ENCODE measurements at places on chromosomes 7 and 10.

GRCh38 chr10:28095791-28096378, 97.0 kb upstream of the ODAD2 start:
- DNase-seq, result no peak

DNA sequence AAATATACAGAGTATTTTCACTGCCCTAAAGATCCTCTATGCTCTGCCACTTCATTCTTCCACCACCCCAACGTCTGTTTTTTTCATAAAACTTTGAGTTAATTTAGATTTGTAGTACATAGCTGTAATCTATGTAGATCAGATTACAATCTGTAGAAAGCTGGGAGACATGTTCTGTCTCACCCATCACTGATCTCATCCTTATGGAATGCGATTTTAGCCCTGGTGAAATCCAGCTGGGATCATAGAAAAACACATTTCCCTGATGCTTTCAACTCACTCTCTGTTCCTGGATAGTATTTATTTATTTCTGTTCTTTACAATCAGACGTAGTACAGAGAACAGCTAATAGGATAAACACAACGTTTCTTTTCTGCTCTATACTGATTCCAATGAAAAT, 521.0 kb downstream of the KIF20B start:
- DNase-seq, result peak; percentile 32

DNA sequence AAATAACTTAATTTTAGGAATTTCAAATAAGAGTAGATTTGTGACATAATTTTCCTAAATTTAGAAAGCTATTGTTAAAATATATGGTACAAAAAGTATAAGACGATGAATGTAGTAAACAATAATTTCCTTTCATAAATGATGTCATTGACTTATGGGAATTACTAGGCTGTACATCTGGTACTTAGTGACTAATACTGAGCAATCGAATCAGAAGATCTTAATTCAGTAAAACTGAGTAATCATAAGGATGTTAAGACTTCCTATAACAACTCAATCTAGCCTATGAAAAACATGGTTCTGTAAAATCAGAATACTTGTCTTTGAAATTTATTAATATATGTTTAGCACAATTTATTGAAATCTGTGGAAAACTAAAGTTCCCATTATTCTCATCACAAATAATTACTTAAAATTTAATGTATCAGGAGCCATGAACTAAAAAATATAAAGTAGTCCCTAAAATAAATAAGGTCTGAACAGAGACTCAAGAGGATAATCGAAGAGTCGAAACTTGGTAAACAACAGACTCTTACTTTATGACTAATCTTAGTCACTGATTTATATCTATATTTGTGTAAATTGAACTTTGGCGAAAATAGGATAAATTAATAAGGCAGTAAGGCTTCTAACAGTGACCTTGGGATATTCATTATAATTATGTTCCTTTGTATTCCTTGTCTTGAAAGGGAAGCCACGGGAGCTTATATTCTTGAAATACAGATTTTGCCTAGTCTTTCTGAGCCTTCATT, 142.1 kb downstream of the HGF start:
- DNase-seq, result peak; percentile 52

GRCh38 chr10:94645285-94645684, 38.2 kb upstream of the CYP2C18 start:
- no peak for DNase-seq

GRCh38 chr7:151509670-151510333, 9.9 kb downstream of the RHEB start:
- no peak for DNase-seq

DNA sequence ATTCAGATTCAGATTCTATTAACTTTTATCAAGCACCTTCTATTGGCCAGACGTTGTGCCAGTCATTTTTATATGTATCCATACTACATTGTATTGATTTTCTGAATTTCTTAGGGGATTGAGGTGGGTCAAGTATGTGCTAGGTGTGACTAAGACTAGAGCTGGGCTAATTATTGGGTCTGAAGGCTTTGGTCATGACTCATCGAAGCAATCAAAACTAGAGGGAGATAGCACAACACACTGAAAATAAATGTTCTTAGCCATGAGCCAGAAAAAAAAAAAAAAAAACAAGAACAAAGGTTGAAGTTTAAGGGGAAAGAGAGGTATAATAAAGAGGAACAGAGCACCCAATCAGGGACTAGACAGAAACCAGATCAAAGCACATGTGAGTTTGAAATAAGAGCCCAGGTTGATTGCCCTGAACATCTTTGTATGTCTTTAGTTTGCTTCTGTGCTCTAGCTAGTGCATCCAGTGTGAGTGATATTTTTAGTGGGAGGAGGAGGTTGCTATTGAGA, 171.6 kb upstream of the FOXP2 start:
- peak; percentile 89 for DNase-seq

GRCh38 chr7:113200281-113200680, 81.9 kb upstream of the SMIM30 start:
- DNase-seq, result no peak

DNA sequence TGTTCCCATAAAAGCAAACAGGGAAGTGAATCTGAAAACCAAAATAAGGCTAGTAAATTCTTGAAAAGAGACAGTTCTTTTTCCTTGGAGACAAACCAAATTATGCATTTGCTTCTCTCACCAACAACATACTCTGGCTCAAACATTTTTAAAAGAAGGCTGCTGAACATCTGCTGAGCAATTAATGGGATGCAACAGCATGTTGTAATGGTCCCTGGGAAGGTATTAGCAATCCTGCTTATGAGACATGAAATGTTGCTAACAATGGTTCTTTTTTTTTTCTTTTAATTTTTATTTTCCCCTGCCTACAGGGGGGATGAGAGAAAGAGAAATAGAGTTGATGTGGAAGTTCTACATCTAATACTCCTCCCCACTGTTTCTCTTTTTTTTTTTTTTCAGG, 572.1 kb downstream of the SORCS1 start:
- DNase-seq, result no peak

DNA sequence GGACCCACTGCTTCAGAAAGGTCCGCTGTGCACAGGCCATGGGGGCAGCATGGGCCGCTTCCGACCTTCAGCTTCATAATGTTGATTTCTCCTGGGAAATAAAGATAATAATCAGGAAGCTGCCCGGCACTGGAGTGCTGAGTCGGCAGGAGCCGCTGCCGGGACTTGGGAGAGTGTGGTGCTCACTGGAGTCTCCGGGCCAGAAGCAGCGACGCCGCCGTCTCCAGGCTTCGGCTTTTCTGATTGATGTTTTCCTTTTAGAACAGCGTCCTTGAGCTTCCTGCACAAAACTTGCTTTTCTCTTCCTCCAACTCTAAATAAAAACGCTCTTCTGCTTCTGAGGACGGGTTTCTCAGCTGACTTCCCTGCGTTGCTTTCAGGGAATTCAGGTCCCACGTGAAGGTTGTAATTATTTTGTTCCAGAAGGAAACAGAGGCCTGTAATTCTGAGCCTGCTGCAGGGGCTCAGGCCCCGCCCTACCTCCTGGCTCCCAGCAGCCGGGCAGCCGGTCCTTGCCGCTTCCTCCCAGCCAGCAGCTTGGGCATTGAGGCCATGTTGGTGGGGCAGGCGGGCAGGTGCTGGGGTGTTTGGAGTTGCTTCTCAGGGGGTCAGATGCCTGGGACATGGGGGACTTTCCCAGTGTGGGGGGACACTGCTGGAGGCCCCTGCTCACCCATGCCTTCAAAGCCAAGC, 14.7 kb downstream of the PWWP2B start:
- no peak for DNase-seq

DNA sequence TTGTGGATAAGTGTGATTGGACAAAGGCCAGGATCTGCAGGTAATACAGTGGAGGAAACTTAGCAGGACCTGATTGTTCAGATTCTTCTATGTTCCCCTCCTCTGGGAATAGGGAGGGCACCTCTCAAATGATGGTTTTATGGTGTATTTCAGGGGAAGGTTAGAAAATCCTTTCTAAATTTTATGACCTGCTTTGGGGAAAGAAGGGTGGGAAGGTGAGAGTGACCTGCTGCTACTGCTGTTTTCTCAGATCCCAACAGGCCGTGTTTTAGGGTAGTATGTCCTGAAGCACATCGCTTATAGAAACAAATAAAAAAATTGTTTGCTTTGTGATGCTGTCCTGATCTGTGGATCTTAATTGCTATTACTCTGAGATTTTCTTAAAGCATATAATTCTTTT, 404.1 kb upstream of the GALNT17 start:
- DNase-seq, result no peak

DNA sequence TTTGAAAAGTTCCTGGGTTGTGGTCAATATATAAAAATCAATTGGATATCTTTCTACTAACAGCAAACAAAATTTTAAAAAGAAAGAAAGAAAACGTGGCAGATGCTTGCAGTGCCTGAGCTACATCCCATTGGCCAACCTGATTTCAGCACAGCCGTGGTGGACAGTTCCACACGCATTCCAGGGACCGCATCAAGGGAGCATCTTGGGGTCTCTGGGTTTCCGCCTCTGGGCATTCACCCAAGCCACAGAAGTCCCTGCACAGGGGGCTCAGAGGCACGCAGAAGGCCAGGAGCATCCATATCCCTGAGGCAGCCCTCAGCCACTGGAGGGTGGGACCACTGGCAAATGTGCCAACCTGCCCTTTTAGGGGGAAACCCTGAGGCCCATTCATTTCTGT, 254.5 kb upstream of the RNF32 start:
- no peak for DNase-seq

DNA sequence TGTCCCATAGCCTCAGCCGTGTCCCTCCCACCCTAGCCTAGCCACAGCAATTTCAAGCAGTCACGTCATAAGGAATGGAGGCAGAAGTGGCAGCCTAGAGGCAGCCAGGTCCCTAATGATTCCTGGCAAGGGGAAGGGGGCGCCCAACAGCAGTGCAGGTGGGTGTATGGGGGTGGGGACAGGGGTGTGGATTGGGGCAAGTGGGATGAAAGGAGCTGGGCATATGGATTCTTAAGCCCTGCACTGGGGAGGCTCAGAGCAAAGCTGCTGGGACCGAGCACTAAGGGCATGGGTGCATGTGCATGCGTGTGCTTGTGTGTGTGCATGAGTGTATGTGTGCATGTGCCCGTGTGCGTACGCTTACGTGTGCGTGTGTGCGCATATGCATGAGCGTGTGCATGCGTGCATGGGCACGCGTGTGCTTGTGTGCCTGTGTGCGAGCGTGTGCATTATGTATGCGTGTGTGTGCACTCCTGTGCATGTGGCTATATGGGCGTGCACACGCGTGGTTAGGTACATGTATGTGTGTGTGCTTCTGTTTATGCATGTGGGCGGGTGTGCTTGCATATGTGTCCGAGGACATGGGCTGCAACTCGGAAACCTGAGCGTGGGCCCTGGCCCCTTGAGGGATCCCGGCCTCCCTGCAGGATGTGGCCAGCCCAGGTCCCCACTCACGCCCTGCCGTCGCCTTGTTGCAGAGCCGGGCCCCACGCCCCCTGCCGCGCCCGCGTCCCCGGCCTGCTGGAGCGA, 34.1 kb downstream of the SH2B2 start:
- no peak for DNase-seq

DNA sequence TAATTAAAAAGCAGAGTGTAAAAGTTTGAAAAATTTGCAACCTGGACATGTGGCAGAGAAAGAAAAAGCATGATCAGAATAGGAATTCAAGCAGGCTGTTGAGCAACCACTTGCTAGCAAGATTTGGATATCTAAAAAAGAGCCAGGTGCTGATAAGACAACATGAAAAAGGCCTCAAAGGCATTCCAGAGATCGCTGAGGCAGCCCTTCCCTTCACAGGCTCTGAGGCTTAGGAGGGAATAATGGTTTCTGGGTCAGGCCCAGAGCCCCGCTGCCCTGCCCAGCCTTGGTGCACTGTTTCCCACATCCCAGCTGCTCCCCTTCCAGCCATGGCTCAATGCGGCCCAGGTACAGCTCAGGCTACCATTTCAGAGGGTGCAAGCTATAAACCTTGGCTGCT, 64.1 kb upstream of the EEPD1 start:
- no peak for DNase-seq

DNA sequence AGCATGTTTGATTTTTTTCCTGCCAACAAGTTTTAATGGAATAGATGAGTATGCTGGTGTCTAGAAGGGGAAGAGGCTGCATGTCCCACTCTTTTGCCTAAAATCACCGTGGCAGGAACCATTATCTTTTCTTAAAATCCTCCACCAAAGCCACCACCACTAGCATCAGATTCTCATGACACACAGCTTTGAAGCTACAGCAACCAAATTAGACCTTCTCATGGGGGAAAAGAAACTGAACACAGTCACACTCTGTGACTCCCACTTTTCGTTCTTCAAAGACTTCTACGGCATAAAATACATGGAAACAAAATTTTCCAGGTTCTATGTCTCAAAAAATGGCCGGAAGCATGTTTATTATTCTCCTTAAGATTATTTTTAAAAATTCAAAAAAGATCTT, 81.8 kb downstream of the SGMS1 start:
- DNase-seq, result no peak

DNA sequence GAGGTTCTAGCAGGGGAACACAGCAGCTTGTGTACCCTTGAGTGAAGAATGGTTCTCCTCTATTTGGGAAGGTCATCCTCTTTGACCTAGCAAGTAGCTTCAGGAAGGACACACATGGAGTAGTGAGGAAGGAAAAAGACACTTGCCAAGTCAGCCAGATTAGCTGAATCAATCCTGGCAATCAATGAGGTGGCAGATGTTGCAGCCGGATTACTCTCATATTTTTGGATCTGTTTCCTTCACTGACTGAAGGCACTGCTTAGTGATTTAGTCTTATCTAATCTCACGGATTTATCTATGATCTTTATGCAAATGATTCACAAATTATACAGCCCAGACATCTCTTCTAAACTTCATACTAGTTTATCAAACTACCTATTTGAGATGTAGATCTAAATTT, 218.8 kb downstream of the GPR158 start:
- no peak for DNase-seq

DNA sequence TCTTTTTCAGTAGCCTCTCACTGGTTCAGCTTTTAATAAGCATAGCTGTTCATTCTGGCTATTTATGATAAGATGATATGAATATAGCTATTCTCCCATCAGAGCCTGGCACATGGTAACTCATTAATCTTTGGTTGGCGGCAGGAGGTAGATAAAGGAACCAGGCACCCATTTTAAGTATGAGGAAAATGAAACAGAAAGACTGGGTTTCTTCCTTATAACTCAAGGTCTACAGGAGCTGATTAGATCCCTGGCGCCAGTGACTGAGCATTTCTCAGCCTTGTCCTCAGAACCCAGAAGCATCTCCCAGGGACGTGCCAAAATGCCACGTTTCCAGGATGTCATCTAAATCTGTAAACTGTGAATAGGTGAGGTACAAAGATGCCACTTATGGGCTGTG, 141.9 kb downstream of the TCF7L2 start:
- DNase-seq, result no peak
